Heart left ventricle (tissue), 16 donors: ENCODE measurements at places on chromosomes 3 and 15. TPM values are rescaled to one million over a fixed set of nuclear protein-coding genes. Genes with fewer than 3 reads are reported as not detected.

Gene ZNF80
- not detected for polyA plus RNA-seq

Gene HACD2
- polyA plus RNA-seq = 5.6 TPM

Gene FAM3D
- polyA plus RNA-seq = 0.06 TPM

Gene APOD
- polyA plus RNA-seq = 263 TPM

Gene LIPH
- polyA plus RNA-seq = 0.04 TPM

Gene C3orf49
- polyA plus RNA-seq = not detected

Gene MEX3B
- polyA plus RNA-seq = 5.3 TPM

GRCh38 chr3:64625381-64625780 lies 62.4 kb downstream of the ADAMTS9 start:
- H3K27me3 ChIP-seq = no peaks in the 10 kb centered on the region
- peaks cover 71% of the 10 kb centered on the region for H3K36me3 ChIP-seq
- no peak for DNase-seq
- no peaks in the 10 kb centered on the region for H3K4me1 ChIP-seq

- H3K36me3 ChIP-seq = no peaks in the 10 kb centered on the region
- DNase-seq = no peak
- no peaks in the 10 kb centered on the region for H3K4me1 ChIP-seq
- no peak overlapping the region for H3K4me3 ChIP-seq
Observed at GRCh38 chr3:98999675-99000074, 98.2 kb upstream of the DCBLD2 start.

GRCh38 chr15:90106522-90107117 lies 4.4 kb upstream of the IDH2 start:
- H3K4me3 ChIP-seq = no peak overlapping the region
- no peaks in the 10 kb centered on the region for H3K36me3 ChIP-seq
- peak; percentile 74 for DNase-seq
- peaks cover 35% of the 10 kb centered on the region for H3K4me1 ChIP-seq
- no peaks in the 10 kb centered on the region for H3K27me3 ChIP-seq

GRCh38 chr3:164200053-164200823 lies 878.1 kb downstream of the SI start:
- H3K27me3 ChIP-seq = no peaks in the 10 kb centered on the region
- no peaks in the 10 kb centered on the region for H3K4me1 ChIP-seq
- no peaks in the 10 kb centered on the region for H3K36me3 ChIP-seq
- DNase-seq = no peak
- H3K4me3 ChIP-seq = no peak overlapping the region
- no peak overlapping the region for H3K27ac ChIP-seq

GRCh38 chr3:12135029-12135657 lies 23.6 kb downstream of the TIMP4 start:
- H3K4me3 ChIP-seq = no peak overlapping the region
- H3K4me1 ChIP-seq = peaks cover 17% of the 10 kb centered on the region
- no peaks in the 10 kb centered on the region for H3K27me3 ChIP-seq
- no peaks in the 10 kb centered on the region for H3K36me3 ChIP-seq

DNA sequence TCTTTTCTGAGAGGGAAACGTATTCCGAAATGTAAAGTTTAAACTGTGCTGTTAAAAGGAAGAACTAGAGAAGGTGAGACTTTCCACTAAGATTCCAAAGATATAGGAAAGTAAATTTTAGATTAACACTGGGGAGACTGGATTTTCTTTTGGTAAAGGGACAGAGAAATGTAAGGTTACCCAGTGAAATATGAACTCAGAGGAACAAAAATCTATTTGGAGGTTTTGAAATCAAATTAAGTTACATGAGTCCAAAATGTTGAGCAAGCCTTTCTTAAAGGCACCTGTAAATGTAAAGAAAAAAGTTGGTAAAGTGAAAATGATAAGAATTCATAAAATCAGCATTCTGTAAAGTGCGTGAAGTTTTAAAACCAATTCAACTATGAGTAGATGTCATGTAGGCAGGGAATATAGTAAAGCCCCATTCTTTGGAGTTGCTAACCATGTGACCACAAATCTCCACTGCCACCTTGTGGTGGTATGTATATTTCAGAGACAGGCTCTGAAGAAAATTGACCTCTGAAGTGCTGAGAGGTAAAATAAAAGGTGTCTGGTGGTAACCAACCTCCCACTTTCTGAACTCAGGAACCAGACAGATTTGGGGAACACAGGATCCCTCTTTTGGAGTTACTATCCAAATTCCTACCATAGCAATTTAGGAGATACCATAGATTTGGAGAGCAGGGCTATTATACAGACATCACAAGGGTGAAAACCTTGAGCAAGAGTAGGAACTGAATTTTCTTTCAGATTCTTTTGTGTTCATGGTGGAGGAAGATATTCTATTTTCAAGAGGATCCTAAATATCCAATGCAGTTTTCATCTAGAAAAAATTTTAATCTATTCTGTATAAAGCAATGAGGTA lies 215.3 kb downstream of the ROBO2 start:
- no peaks in the 10 kb centered on the region for H3K27me3 ChIP-seq
- no peak for DNase-seq
- H3K4me1 ChIP-seq = no peaks in the 10 kb centered on the region
- no peaks in the 10 kb centered on the region for H3K36me3 ChIP-seq

DNA sequence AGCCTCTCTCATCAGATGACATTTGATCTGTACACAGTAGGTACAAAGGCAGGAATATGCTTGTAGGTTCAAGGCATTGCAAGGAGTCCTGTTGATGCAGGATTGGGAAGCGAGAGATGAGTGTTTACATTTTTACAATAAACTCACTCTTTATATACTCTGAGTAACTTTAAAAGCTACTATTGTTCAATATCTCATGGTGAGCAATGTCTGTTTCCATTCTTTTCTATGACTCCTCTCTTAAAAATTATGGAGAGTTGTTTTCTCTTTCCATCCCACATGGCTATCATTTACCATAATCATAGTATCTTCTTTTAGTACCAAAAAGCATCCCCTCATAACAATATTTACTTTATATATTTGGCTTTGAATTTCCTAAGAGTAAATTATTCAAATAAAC lies 314.0 kb upstream of the CDIN1 start:
- H3K4me1 ChIP-seq = no peaks in the 10 kb centered on the region
- no peak overlapping the region for H3K27ac ChIP-seq
- no peak overlapping the region for H3K4me3 ChIP-seq
- H3K27me3 ChIP-seq = no peaks in the 10 kb centered on the region
- no peak for DNase-seq

- no peaks in the 10 kb centered on the region for H3K36me3 ChIP-seq
- H3K4me3 ChIP-seq = no peak overlapping the region
- no peaks in the 10 kb centered on the region for H3K4me1 ChIP-seq
- no peaks in the 10 kb centered on the region for H3K27me3 ChIP-seq
- no peak overlapping the region for H3K27ac ChIP-seq
- no peak for DNase-seq
Observed at GRCh38 chr3:181912384-181912783, 200.7 kb downstream of the SOX2 start.

- peaks cover 15% of the 10 kb centered on the region for H3K4me1 ChIP-seq
- H3K36me3 ChIP-seq = peaks cover 47% of the 10 kb centered on the region
- no peaks in the 10 kb centered on the region for H3K27me3 ChIP-seq
- peak; percentile 43 for DNase-seq
- no peak overlapping the region for H3K27ac ChIP-seq
Observed at GRCh38 chr15:98906712-98907083, 100.9 kb downstream of the PGPEP1L start.

GRCh38 chr3:30145281-30145680 lies 461.1 kb upstream of the TGFBR2 start:
- no peak for DNase-seq
- no peaks in the 10 kb centered on the region for H3K27me3 ChIP-seq
- peaks cover 4% of the 10 kb centered on the region for H3K4me1 ChIP-seq
- H3K27ac ChIP-seq = no peak overlapping the region

DNA sequence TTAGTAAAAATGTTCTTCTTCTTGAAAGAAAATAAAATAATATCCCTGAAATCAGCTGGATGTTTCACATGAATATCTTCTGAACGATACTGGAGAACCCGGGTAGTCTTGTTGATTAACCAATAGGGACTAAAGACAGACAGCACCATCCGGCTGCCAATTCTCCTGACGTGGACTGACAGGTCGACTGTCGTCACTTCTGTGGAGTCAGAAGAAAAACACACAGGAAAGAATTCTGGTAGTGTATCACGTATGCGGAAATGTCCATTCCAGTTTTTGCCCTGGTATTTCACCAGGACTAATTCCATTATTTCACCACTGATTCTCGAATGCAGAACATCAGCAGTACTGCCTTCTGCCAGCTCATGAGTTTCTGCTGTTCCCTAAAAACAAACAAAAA lies 144.6 kb downstream of the VPS13C start:
- no peak overlapping the region for H3K27ac ChIP-seq
- DNase-seq = peak; percentile 34
- H3K27me3 ChIP-seq = no peaks in the 10 kb centered on the region
- H3K4me1 ChIP-seq = no peaks in the 10 kb centered on the region

- no peaks in the 10 kb centered on the region for H3K36me3 ChIP-seq
- H3K27me3 ChIP-seq = no peaks in the 10 kb centered on the region
- H3K4me3 ChIP-seq = no peak overlapping the region
- H3K27ac ChIP-seq = no peak overlapping the region
Observed at GRCh38 chr15:63109920-63110319, 11.7 kb upstream of the LACTB start.

DNA sequence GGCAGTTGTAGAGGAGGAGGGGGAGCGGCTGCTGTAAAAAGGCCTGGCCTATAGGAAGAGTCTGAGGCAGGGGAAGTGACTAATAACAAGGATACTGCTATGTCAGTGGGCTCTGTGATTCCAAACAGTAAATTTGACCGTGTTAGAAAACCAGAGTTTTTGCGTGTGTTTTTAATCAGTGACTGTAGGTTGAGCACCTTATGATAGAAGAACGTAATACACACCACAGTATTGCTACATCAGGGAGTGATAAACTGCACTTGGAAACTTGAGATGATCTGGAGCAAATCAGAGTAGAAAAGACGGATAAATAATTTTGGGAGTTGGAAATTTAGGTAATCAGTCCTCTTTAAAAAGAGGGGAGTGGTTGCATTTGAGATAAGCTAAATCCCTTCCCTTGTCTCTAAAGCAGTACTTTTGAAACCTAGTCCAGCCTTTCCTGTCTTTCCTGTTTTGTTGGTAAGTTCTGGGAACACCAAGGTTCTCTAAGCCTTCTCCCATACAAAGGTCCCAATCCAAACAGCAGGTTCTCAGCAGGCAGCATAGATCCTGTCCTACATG lies 130.5 kb upstream of the NR2E3 start:
- no peaks in the 10 kb centered on the region for H3K36me3 ChIP-seq
- H3K4me1 ChIP-seq = peaks cover 50% of the 10 kb centered on the region
- no peak overlapping the region for H3K4me3 ChIP-seq
- H3K27me3 ChIP-seq = no peaks in the 10 kb centered on the region
- H3K27ac ChIP-seq = peak overlapping the region; percentile 44

DNA sequence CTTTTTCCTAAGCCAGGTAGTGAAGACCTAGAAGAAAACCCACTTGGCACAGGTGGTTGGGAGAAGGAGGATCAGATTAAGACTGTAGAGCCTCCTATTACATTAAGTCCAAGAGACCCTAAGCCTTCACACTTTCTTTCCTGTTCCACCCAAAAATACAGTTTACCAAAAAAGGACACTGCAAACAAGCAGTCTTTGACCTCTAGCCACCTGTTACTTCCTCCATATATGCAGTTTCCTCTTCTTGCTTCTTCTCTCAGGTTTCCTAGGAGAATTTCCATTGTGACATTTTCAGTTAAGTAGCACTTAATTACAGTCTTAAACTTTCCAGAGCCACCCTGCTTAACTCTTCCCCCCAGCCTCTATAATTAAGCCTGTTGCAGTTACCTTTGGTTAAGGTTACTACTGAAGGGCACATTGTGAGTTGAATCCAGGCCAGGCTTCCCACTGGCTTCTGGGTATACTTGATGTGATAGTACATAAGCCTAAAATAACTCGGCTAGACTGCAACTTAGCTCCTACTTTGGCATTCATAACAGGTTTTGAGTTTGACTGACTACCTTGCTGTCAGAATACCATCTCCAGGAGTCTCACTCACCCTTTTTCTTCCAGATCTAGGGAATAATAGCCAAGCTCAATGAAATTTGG lies 114.2 kb upstream of the UMPS start:
- peaks cover 49% of the 10 kb centered on the region for H3K4me1 ChIP-seq
- no peak overlapping the region for H3K4me3 ChIP-seq
- DNase-seq = peak; percentile 76
- no peaks in the 10 kb centered on the region for H3K27me3 ChIP-seq
- H3K36me3 ChIP-seq = no peaks in the 10 kb centered on the region
- peak overlapping the region; percentile 69 for H3K27ac ChIP-seq
